ENCODE measurements at places on chromosomes 12 and 14.

DNA sequence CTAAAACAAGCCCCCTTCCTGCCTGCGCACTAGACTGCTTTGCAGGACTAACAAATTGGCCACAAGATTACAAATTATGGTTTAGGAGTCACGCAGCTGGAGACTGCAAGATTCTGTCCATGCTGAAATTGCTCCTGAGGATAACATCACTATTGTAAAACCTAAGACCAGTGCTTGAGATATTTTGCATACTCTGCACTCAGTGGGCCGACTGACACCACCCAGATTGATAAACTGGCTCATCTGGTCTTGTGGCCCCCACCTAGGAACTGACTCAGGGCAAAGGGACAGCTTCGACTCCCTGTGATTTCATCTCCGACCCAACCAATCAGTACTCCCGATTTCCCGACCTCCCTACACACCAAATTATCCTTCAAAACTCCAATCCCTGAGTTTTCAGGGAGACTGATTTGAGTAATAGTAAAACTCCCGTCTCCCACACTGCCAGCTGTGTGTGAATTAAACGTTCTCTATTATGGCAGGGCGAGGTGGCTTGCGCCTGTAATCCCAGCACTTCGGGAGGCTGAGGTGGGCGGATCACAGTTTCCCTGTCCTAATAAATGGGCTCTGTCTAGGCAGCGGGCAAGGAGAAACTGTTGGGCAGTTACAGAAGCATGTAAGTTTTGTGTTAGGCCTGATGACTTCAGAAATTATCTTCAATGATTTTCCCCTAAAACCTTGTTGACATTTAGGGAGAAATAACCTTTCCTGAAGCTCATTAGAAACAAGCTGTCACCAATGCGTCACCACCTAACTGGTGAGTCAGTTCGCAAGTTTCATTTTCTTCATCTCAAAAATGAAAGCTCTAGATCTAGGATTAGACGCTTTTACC is 5.3 kb upstream of the UBC start:
- DNase-seq, result no peak

DNA sequence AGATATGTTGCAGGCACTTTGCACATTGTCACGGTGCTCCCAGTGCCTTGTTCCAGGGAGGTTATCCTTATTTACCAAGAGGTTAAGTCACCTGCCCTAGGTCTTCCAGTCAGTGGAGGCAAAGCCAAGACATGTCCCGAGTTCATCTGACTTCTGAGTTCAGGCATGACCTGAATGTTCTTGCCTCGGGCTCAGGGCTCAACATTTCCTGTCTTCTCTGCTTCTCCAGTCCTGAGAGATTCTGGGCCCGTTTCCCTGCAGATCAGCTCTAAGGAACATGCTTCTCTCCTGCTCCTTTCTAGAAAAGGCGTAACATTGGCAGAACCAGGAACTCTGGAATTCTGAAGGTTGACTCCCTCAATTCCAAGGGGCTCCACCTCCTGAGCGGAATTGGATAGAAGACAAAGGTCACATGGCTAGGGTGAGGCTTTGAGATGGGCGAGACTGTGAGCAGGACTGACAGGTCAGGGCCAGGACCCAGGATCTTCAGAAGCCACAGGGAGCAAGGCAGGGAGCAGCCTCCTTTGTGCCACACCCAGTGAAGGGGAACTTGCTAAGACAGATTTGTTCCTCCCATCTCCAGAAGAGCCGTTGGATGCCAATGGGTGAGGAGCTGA is 19.9 kb downstream of the BDKRB2 start:
- no peak for DNase-seq

DNA sequence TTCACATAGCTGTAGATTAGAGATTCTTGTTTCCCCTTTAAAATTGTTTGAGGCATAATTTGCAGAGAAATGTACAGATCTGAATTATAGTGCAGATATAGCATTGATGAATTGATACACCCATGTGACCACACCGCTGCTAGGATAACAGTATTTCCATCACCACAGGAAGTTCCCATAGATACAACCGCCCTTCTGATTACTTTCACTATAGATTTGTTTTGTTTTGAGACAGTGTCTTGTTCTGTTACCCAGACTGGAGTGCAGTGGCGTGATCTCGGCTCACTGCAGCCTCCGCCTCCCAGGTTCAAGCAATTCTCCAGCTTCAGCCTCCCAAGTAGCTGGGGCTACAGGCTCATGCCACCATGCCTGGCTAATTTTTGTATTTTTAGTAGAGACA is 8.8 kb upstream of the ASPG start:
- DNase-seq, result no peak

DNA sequence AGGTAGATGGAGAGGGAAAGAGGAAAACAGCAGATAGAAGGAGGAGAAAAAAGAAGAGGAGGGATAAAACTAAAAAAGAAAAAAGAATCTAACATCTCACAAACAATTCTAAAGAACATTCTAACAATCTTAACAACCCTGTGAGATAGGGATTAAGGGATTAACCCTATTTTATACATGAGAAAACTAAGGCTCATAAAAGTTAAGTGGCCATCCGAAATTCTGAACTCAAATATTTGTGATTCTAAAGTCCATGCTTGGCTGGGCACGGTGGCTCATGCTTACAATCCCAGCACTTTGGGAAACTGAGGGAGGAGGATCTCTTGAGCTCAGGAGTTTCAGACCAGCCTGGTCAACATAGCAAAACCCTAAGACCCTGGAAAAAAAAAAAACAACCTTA is 13.1 kb downstream of the KIF21A start:
- DNase-seq, result no peak

- DNase-seq, result no peak
These were observed 1.5 kb upstream of the TM7SF3 start for GRCh38 chr12:27015730-27016076.

DNA sequence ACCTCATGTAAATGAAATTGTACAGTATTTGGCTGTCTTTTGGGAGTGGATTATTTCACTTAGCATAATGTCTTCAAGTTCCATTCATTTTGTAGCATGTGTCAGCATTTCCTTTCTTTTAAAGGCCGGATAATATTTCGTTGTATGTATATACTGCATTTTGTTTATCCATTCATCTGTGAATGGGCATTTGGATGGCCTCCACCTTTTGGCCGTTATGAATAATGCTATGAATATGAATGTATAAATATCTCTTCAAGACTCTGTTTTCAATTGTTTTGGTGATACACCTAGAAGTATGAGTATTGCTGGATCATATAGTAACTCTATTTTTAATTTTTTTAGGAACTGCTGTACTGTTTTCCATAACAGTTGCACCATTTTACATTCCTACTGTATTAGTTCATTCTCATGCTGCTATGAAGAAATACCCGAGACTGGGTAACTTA is 164.9 kb downstream of the DYRK2 start:
- DNase-seq, result no peak

DNA sequence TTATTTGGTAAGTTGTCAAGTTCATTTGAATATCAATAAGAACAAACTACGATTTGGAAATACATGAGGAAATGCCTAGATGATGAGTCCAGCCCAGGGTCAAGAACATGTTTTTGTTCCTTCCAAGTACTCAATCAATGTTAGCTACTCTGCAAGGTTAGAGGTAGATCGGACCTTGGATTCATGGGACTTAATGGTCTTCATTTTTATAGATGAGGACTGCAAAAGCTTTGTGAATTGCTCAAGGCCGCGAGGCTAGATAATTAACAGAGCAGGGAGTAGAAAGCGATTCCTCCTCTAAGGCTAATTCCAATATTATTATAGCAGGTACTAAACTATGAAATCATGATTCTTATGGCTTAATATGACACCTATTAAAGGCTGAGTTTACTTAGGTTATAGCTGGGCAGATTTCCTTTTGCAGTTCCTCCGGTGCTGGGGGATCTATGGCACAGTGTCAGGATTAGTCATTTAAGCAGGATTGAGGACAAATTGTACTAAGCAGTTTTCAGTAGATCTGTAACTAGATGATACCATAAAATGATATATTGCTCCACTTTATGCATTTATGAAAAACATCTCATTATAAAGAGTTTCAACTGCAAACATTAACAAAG is 19.8 kb downstream of the NR1H4 start:
- no peak for DNase-seq

DNA sequence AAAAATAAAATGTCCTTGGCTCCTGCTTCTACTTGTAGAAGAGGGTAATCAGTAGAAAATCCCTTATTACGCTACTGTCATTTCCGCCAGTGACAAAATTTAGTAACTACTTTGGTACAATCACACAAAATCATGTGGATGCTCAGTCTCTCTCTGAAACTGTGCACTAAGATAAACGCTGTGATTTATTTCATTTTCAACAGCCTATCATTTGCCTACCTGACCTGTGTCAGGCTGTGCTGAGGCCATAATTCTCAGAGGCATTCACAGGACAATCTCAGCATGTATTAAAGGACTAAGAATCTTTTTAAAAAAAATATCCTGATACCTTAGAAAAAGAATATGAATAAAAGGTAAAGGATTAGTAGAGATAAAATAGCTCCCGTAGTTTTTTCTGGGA is 226.0 kb downstream of the RASSF9 start:
- DNase-seq, result no peak

- DNase-seq, result no peak
These were observed 187.5 kb downstream of the RBM19 start for GRCh38 chr12:113778432-113779132.

DNA sequence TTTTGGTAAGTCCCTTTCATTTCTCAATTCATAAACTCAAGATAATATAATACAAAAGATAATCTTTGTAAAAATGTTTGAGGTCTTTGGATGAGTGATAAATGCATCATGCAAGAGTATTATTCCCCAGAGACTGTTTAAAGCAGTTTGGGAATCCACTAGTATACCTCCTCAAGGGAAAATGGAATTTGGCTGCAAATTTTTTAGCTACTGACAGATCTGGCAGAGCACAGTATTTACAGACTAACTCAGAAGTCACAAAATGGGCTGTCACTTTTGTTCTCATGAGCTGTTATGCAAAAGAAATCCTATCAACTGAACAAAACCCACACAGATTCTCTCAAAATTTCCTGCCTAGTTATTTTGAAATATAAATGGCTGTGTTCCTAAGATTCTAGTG is 9.9 kb downstream of the SPIC start:
- DNase-seq, result no peak

DNA sequence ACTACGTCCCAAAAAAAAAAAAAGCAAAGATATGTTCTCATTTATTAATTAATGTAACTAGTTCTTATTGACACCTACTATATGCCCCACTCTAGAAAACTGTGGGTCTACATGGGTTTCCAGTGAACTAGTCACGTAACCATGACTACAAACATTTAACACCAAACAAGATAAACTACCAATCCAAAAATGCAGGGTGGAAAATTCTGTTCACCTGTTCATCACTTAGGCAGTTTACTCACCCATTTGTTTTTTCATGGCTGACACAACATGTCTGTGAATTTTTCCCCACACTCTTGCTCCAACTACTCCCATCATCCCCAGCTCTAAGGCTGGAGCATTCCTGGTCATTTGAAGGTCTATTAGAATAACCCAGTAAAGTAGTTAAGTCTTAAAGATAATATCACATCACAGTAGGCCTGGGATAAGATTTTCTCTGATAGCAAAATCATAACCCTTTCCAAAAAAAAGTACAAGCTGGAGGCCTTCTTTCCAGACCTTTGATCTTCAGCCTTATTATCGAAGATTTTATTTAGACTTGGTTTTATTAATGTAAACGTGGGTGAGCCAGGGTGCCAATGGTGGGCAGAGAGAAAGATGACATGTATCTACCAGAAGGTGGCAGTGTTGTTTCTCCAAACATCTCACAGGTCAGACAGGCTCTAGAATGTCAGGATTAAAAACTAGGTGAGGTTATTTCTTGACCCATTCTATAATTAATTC is 61.6 kb upstream of the DAAM1 start:
- DNase-seq, result peak; percentile 41
